ENCODE measurements at places on chromosomes 7 and 10.

GRCh38 chr7:95802270-95802669, 29.9 kb downstream of the DYNC1I1 start:
- no peak for DNase-seq

DNA sequence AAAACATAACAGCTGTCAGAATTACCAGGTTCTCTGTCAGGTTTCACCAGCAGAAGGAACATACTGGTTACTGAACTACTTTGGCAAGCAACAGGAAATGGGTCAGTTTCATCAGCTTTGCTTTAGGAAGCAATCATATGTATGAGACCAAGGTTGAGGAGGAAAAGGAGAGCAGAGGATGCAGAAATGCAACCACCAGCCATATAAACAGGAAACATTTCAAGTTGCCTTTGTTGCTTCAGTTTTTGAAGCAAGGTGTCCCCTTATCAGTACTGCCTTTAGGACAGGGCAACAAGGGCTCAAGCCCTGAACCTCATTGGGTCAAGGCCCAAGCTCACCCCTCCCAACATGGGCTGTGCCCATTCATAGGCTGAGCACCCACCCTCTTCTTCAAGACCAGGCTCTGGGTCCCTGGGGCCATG, 10.2 kb downstream of the HIPK2 start:
- DNase-seq: no peak

- no peak for DNase-seq
Measured at GRCh38 chr7:96838481-96838880, 128.8 kb upstream of the SEM1 start.

GRCh38 chr7:714251-714671, 12.2 kb upstream of the DNAAF5 start:
- DNase-seq: no peak

DNA sequence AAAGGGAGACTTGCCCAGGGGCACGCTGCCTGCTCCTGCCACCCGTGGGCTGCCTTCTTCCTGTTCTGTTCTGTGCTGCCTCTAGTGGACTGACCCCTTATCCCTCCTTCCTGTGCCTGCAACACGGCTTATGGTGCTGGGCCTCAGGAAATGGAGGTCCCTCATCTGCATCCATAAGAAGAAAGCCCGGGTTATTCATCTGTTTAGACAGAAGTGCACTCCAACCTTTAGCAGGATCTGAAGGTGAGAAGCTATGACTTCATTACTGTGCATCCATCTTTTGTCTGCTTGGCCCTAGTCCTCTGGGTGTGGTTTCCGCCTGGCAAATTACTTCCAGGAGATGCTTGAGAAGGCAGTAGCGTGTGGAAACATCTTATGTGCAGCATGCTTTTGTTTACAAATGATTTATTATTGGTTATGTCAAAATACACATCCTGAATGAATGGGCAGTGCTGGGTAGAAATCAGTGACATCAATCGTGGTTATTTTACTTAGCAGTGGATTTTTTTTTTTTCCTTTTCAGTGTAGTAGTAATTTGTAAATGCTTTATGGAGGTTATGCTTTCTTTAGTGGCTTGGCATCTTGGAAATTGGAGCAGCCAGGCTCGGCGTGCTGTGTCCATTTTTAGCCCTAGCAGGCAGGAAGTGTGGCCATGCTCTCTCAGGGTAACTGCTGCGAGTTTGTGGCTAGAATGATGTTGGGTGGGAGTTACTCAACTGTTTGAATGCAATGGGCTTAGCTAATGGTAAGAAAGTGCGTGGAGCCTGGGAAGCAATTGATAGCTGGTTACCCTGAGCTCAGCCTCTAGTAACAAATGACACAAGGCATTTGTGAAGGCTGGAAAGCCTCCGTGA, 12.7 kb downstream of the PTPRE start:
- no peak for DNase-seq

GRCh38 chr7:148260599-148260998, 330.0 kb upstream of the C7orf33 start:
- no peak for DNase-seq

GRCh38 chr10:76251841-76252671, 820.6 kb downstream of the LRMDA start:
- peak; percentile 59 for DNase-seq

DNA sequence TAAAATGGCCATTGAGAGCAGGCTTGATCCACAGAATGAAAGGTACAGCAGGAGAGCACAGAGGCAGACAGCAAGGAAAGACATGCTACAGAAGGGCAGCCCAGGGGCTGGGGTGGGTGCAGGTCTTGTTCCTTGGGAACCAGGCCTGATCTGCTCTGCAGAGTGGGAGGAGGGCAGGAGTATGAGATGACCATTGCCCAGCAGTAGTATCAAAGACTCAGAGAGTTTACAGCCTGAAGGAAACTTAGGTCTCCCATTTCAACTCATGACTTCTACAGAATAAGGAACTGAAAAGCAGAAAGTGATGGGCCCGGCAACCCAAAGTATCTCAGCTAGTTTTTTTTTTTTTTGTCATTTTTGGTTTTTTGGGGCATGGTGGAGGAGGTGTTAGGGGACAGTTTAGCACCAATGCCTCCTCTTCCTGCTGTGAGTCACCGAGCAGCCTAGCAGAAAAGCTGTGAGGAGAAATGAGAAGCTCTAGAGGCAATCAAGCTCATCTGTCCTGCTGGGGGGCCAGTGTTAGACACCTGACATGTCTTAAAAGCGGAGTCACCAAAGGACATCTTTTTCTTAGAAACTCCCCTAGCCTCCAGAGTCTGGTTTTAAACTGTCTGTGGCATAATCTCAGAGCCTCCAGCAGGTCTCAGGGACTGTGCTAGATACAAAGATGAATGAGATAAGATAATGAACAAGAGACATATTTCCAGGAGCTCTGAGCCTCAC, 34.3 kb upstream of the HERPUD2 start:
- DNase-seq: no peak

- no peak for DNase-seq
Measured at GRCh38 chr7:103857435-103857834, 132.0 kb downstream of the RELN start.

- DNase-seq: peak; percentile 5
Measured at GRCh38 chr10:112335111-112335867, 38.6 kb upstream of the ACSL5 start.

GRCh38 chr7:126426652-126427051, 826.1 kb downstream of the GRM8 start:
- DNase-seq: no peak

GRCh38 chr10:13660551-13660920, 73.8 kb downstream of the PRPF18 start:
- peak; percentile 58 for DNase-seq

DNA sequence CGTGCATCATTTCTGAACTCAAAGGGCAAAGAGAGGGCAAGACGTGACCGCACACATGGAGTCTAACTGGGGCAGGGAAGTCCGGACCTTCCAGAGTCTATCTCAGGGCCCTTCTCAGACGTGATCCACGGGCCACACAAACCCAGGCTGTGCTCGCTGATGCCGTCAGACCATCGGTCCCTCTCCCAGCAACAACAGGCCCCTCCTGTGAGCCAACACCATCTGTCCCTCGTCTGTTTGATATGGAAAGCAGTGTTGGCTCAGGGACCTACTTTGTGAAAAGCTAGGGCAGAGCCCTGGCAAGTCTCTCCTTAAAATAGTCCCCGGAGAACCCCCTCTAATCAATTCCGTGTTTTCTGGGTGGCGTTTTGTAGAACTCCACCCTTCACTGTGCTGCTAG, 208.8 kb downstream of the TCERG1L start:
- DNase-seq: no peak

- no peak for DNase-seq
Measured at GRCh38 chr7:46775776-46776175, 806.1 kb downstream of the TNS3 start.

DNA sequence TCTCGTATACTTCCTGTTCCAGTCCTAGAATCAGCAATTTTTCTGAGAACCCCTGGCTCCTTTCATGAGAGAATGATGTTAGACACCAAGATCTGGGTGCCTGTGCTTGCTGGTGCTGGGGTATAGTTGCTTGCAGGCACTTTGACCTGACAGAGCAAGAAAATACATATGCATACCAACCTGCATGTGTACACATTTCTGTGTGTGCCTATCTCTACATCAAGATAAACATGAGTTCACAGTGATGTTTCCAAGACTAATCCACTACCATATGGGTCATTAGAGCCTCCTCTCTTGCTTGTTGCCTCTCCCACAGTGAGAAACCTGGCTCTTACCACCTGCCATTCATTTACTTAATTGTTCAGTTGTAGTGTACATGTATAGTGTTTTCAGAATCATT, 229.1 kb upstream of the IGFBP3 start:
- no peak for DNase-seq

- DNase-seq: no peak
Measured at GRCh38 chr10:127776816-127777215, 39.8 kb downstream of the FOXI2 start.

GRCh38 chr7:77395626-77396025, 20.5 kb downstream of the GSAP start:
- DNase-seq: no peak

GRCh38 chr10:112981553-112981952, 31.5 kb downstream of the TCF7L2 start:
- no peak for DNase-seq

GRCh38 chr10:30758338-30758737, 128.8 kb upstream of the LYZL2 start:
- DNase-seq: peak; percentile 45

DNA sequence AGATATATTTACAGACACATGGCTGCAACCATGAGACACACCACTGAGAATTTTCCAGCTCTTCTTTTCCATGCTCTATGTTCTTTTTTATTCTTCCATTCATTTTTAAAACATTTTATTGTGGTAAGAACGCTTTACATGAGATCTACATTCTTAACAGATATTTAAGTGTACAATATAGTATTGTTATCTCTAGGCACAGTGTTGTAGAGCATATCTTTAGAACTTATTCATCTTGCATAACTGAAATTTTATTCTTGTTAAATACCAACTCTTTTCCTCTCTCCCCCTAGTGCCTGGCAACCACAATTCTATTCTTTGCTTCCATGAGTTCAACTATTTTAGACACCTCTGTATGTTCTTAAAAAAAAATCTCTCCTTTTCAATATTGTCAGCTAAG, 67.1 kb upstream of the HABP2 start:
- DNase-seq: peak; percentile 50

DNA sequence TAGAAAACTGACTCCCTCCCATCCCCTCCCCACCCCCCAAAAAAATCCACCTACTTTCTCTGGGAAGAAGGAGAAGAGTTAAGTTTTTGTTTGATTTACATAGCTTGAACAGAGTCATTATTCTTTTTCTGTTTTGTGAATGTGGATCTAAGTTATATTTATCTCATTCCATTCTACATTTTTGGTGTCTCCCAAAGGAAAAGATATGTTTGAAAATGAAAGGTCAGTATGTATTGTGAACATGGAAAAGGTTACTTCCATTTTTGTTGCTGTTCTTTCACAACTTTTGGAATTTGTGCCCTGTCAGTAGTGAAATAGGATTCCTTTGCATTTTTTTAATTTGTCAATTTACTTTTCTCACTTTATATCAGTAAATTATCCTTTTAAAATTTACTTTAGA, 547.9 kb downstream of the SUGCT start:
- DNase-seq: peak; percentile 59

DNA sequence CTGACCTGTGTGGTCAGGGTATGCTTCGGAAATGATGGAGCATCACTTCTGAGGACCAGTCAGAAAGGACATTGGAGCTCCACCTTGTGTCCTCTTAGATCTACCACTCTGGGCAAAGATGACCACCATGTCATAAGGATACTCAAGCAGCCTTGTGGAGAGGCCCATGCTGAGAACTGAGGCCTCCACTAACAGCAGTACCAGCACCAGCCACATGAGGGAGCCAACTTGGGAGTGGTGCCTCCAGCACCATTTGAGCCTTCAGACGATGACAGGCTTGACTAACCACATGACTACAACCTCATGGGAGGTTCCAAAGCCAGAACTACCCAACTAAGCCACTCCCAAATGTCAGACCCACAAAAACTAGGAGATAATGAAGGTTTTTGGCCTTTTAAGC, 116.0 kb downstream of the NPTX2 start:
- peak; percentile 29 for DNase-seq

DNA sequence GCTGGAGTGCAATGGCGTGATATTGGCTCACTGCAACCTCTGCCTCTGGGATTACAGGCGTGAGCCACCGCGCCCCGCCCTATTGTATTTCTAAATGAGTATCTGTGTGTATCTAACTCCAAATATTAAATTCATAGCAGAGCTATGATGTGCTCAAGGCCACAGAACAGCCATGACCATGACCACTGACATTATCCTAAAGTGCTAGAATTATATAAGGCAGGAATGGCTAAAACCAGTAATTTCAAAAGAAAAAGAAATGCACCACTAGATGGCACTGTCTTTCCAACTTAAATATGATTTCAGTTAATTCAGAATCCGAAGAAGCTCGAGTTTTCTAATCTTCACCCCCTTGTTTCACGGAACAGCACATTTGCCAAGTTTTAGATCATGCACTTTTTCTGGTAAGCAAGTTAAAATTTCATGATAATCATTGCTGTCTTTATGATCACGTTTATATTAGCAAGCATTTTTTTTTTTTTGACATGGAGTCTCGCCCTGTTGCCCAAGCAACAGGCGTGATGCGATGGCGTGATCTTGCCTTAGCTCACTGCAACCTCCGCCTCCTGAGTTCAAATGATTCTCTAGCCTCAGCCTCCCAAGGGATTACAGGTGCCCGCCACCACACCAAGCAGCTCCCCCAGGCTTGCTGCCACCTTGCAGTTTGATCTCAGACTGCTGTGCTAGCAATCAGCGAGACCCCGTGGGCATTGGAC, 65.3 kb downstream of the OR13A1 start:
- peak; percentile 58 for DNase-seq

DNA sequence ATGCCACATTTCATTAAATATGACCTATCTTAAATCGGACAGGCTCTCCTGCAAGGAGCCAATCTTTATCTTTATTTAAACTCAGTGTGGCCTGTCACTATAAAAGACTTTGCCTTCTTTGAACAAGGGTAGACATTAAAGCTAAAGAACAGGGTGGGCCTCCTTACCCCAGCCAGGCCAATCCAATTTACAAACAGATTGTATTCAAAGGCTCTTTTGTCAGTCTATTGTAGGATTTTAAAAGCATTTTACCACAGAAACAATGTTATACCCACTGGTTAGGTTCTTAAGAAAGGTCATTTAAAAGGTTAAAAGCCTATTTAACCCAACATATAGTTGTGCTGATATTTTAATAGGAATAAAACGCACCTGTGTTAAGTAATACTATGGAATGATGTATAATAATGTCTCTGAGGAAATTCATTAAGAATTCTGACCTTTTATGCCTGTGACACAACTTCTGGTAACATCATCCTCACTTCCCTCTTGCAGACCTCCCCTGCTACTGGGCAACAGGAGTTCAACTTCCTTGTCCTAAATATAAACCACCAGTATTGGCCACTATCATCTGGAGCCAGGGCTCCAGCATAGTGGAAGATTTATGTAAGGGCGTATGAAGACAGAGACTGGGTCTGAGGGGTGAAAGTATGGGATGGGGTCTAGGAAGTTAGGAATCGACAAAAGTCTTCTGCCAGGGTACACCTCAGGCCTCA, 32.5 kb downstream of the MTERF1 start:
- DNase-seq: no peak

- DNase-seq: peak; percentile 53
Measured at GRCh38 chr7:97064972-97065587, 40.4 kb upstream of the DLX5 start.
